ENCODE measurements at places on chromosomes 13 and 19.

DNA sequence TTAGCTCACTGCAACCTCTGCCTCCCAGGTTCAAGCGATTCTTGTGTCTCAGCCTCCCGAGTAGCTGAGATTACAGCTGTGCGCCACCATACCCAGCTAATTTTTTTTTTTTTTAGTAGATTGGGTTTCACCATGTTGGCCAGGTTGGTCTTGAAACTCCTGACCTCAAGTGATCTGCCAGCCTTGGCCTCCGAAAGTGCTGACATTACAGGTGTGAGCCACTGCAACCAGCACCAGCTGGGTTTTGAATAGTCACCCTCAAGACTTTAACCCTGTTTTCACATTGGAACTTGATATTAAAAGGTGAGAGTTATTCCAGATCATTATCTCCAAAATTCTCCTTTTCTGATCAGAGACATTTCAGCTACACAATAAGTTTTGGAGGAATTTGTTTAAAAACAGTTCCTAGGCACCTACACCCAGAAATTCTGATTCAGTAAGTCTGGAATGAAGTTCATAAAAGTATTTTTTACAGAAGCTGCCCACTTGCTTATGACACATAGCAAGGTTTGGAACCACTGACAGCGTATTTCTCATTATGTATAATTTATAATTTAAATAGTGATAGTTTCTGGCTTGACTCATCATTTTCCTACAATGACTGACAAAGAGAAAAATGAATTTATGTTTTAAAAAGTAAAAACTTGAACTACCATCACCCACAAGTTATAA is 417.3 kb downstream of the DIAPH3 start:
- no peak for DNase-seq

- DNase-seq, result peak; percentile 2
These were observed 749 bp upstream of the PAN3 start for GRCh38 chr13:28137596-28137995.

DNA sequence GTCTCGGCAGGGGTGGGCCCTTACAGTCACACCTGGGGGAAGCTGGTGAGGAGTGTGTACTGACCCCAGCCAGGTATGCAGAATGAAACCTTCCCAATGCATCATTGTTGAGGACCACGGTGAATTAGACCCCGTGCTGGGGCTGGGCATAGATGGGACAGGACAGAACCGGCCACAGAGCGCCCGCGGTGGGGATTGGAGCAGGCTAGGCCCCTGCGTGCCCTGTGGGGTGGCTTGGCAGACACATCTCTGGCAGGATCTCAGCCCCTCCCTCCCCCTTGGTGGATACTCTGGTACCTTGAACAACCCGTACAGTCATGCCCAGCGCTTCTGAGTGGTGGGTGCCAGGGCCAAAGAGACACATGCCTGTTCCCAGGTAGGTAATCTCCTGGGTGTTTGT is 200.6 kb downstream of the TEX29 start:
- no peak for DNase-seq

DNA sequence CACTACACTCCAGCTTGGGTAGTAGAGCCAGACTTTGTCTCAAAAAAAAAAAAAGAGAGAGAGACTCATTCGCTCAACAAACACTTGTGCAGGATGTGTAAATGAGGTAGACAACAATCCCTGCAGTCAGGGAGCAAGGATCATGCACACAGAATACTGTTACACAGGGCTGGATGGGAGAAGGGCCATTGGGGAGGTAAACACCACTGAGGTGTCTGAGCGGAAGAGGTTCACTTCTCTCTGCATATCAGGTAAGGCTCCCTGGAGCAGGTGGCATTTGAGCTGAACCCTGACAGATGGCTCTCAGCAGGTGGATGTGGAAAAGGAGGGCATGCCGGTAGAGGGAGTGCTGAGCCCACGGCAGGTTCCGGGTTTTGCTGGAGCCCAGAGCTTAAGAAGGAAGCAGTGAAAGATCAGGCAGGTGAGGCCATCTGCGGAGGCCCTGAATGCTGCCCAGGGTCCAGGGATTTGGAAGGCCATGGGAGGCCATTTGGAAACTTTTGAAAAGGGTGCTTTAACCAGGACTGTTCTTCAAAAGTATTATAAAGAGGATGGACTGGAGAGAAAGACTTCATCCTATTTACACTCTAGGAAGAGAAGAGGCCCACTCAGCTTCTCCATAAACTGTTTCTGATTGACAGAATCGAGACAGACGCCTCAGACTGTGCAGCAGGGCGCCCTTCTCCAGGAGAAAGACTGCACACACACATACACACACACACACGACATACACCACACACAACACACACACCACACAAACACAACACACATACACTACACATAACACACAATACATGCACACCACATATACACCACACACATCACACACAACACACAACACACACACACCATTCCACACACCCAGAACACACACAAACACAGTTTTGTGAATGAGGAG is 199.4 kb downstream of the USP12 start:
- peak; percentile 8 for DNase-seq
